ENCODE measurements at places on chromosomes 16 and 17.

- DNase-seq: peak; percentile 93
Measured at GRCh38 chr17:46078675-46079074, 79.6 kb downstream of the STH start.

GRCh38 chr17:50573866-50574611 is 13.5 kb downstream of the CACNA1G start:
- DNase-seq: no peak

GRCh38 chr16:49020436-49020835 is 261.2 kb downstream of the CBLN1 start:
- no peak for DNase-seq

DNA sequence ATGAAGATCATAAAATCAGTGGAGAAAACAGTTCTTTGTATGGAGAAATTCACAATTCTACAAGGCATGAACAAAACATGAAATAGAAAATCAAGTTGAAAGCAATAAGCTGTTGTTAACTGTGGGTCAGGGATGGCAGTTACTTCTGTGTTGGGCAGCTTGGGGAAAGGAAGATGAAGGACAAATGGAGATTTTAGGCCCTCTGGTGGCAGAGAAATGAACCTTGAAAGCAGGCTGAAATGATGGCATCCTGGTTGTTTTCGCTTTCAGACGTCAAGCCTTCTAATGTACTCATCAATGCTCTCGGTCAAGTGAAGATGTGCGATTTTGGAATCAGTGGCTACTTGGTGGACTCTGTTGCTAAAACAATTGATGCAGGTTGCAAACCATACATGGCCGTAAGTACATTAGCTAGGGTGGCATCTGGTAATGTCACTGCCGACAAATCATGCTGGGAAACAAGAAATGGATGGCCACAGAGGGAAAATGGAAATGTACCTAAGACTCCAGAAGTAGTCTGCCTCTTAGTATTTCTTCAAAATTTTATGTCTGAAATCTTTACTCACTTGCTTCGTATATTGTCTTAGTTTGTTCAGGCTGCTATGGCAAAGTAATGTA is 108.9 kb downstream of the MAP2K6 start:
- DNase-seq: peak; percentile 43

DNA sequence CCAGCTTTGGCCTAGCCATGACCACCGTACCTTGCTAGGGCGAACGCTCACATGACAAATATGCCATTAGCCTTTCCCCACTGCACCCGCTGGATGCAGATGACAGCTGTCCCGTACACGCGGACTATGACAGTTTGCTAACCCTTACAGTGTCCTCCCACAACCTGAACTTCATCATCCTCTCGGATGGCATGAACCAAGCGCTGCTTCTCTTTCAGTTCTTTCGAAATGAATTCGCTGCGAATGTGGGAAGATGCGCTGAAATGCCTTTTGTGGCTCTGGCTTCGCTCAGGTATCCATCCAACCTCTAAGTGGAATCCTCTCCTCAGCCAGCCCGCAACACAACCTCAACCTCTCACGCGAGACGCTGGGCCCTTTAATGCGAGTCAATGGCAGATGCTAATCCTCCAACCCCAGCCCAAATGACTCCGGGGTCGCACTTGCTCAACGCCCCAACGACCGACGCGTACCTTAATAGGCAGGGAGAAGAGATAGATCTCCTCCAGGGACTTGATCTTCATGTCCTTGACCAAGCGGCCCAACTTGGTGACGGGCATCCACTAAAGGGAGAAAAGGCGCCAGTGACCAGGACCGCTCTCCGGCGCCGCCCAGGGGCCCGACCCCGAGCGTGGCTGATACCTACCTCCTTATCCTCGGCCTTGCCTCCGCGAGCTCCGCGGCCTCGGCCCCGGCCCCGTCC is 670 bp downstream of the RPS2 start:
- peak; percentile 51 for DNase-seq
